ENCODE measurements at places on chromosomes 2 and 18. TPM values are rescaled to one million over a fixed set of nuclear protein-coding genes. Genes with fewer than 3 reads are reported as not detected.

DNA sequence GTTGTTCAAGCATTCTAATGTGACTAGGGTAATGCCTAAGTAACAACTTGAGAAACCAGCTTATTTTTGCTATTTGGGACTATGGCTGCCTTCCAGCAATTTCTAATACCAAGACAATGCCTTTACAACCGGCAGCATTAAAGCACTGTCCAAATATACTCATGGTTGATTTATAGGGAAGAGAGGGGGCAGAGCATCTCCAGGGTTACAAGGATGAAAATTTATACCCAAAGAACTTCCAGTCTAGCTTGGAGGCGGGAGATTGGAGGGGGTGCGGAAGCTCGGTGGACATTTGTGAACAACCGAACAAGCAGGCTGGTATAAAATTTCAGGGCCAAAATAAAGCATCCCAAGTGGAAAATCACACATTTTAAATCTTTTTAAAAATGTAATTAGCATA is 294.9 kb upstream of the STON1 start:
- H3K27me3 ChIP-seq: no peaks in the 10 kb centered on the region
- H3K36me3 ChIP-seq: no peaks in the 10 kb centered on the region
- H3K4me3 ChIP-seq: no peak overlapping the region
- no peak overlapping the region for H3K27ac ChIP-seq
- peaks cover 14% of the 10 kb centered on the region for H3K4me1 ChIP-seq

DNA sequence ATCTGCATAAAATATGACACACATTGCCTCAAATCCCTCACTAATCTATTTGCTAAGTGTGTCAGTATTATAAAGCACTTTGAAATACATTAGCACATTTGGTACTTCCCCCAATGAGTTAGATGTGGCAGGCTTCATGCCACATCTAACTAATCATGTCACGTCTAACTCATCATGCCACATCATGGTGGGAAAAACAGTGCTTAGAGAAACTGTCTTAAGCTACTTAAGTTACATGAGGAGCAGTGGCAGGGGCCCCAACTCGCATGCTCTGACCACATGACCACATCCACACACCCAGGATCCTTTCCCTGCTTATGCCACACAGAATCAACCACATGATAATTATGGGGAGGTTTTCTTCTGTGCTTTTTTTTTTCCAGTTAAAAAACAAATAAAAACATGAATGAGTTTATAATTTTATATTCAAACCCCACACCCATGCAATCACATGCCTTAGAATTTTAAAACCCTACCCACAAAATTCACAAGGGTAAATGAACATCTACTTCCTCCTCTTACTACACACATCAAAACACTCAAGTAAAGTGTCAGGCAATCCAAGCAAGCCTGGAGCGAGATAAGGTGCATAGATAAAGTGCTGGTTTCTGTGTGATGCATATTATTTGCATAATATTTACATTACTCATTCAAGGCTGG is 1.6 kb downstream of the ABCA12 start:
- no peaks in the 10 kb centered on the region for H3K36me3 ChIP-seq
- H3K4me3 ChIP-seq: no peak overlapping the region
- no peak for DNase-seq

DNA sequence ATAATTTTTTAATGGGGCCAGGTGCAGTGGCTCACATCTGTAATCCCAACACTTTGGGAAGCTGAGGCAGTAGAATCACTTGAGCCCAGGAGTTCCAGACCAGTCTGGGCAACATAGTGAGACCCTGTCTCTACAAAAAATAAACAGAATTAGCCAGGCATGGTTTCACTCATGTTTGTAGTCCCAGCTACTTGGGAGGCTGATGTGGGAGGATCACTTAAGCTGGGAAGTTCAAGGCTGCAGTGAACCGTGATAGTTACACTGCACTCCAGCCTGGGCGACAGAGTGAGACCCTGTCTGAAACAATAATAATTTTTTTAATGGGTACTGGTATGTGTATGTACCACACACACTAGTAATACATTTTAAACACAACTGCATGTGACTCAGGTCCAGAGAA is 2.4 kb downstream of the ARL6IP6 start:
- H3K36me3 ChIP-seq: peaks cover 39% of the 10 kb centered on the region
- no peak for DNase-seq
- H3K27me3 ChIP-seq: peaks cover 2% of the 10 kb centered on the region
- peaks cover 40% of the 10 kb centered on the region for H3K4me1 ChIP-seq

GRCh38 chr2:141767051-141767450 is 363.8 kb downstream of the LRP1B start:
- no peak for DNase-seq
- H3K27ac ChIP-seq: no peak overlapping the region
- H3K36me3 ChIP-seq: no peaks in the 10 kb centered on the region
- no peaks in the 10 kb centered on the region for H3K27me3 ChIP-seq
- H3K4me1 ChIP-seq: no peaks in the 10 kb centered on the region

DNA sequence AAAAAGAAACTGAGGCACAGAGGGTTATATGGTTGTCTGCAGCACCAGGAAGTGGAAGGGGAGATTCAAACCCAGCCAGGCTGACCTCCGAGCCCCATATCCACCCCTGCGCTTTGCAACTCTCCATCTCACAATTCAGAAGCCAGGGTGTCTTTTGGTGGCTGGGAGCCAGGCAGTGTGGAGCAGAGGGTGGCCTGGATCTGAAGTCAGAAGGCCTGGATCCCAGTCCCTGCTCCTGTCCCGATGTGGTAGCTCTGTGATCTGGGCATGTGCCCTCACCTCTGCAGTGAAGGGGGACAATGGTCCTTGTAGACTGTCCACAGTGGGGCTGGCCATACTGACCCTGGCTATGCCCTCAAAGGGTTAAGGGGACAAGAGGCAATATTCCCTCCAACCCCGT is 57.0 kb downstream of the CIB4 start:
- no peaks in the 10 kb centered on the region for H3K4me1 ChIP-seq
- no peak overlapping the region for H3K4me3 ChIP-seq
- H3K36me3 ChIP-seq: no peaks in the 10 kb centered on the region

DNA sequence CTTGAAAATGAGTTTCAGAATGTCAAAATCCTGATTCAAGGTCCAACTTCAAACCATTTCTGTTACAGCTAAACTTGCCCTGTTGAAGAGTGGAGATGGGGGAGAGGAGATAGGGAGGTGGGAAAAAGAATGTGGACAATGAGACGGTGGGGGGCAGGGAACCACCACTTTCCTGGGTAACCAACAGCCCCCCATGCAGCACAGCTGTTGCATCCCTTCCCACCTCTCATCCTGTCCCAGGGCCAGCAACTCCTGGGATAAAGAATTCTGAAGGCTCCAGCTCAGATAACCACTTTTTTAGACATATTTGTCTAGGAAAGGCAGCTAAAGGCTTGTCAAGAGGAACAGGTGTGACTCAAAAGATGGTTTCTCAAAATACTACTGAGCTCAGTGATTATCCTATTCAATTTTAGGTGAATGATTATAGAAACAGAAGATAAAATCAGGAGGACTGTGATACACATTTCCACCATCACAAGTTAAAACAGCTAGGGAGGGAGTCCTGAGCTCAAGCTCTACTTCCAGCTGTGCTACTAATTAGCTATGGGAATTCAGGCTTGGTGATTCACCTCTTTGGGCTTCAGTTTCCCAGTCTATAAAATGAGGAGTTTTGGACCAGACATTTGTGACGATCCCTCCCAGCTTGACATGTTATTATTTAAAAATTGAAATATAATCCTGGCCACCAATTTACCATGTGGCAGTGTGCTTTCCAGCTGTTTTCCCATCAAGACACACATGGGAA is 36.3 kb downstream of the HDHD2 start:
- H3K27ac ChIP-seq: no peak overlapping the region
- no peak for DNase-seq
- H3K27me3 ChIP-seq: no peaks in the 10 kb centered on the region
- no peaks in the 10 kb centered on the region for H3K4me1 ChIP-seq

DNA sequence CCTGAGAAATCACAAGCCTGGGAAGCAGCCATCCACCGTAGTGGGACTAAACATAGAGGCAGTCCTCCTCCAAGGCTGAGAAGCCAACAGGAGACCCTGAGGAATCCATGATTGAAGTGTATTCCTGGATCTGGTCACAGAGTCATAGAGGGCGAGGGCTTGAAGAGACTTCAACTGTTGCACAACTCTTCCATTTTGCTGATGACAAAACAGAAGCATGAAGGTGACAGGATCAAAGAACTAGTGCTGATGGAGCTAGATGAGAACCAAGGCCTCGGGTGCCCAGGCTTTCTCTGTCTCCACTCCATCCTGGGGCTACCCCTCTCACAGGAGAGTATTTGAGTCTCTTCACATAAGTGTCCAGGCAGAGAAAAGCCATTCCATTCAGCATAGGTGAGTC is 30.1 kb upstream of the RAB27B start:
- no peaks in the 10 kb centered on the region for H3K36me3 ChIP-seq
- no peaks in the 10 kb centered on the region for H3K4me1 ChIP-seq
- H3K4me3 ChIP-seq: no peak overlapping the region
- H3K27ac ChIP-seq: no peak overlapping the region

DNA sequence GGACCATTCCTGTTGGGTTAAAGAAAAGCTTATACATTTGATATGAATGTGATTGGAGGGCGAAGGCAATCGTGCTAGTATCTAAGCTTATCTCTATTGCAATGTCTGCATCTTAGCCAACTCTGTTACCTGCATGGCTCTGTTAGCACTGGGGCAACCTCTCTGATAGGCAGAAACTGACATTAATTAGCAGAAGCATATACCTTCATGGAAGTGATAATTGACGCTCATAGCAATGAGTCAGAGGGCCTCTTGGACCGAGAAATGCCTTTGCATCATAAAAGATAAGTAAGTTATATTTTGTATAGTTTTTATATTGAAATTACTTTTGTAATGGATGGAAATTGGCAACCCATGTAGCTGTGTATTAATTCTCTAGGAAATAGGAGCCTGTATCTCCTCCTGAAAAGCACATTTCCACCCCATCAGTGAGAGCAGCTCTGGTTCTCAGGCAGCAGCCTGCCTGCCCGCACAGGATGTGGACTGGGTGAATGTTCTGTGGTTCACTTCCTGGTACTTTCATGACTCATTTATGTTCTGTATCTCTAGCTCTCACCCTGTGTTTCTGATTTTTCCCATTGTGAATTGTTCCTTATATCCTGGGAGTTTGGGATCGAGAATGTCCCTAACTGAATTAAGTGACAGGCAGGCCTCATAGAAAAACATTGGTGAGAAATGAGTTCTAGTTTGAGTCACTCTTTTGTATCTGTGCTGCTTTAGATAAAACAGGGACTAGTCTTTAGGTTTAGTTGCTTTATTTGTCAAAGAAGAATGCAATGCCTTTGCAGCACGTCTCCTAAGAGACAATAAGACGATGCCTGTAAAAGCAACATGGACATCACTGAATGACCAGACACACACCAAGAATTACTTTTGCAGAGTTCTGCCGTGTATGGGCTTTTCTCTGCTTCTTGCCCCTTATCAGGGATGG is 344.9 kb downstream of the DCDC2C start:
- H3K4me3 ChIP-seq: no peak overlapping the region
- H3K27ac ChIP-seq: no peak overlapping the region
- peaks cover 1% of the 10 kb centered on the region for H3K27me3 ChIP-seq

- peaks cover 44% of the 10 kb centered on the region for H3K36me3 ChIP-seq
- peak overlapping the region; percentile 83 for H3K4me3 ChIP-seq
- peaks cover 43% of the 10 kb centered on the region for H3K4me1 ChIP-seq
These were observed 11.0 kb downstream of the NFATC1 start for GRCh38 chr18:79406708-79407107.

- no peaks in the 10 kb centered on the region for H3K27me3 ChIP-seq
- no peaks in the 10 kb centered on the region for H3K36me3 ChIP-seq
- H3K4me1 ChIP-seq: no peaks in the 10 kb centered on the region
- H3K27ac ChIP-seq: no peak overlapping the region
- no peak overlapping the region for H3K4me3 ChIP-seq
These were observed 36.6 kb upstream of the ASB1 start for GRCh38 chr2:238389988-238390589.

DNA sequence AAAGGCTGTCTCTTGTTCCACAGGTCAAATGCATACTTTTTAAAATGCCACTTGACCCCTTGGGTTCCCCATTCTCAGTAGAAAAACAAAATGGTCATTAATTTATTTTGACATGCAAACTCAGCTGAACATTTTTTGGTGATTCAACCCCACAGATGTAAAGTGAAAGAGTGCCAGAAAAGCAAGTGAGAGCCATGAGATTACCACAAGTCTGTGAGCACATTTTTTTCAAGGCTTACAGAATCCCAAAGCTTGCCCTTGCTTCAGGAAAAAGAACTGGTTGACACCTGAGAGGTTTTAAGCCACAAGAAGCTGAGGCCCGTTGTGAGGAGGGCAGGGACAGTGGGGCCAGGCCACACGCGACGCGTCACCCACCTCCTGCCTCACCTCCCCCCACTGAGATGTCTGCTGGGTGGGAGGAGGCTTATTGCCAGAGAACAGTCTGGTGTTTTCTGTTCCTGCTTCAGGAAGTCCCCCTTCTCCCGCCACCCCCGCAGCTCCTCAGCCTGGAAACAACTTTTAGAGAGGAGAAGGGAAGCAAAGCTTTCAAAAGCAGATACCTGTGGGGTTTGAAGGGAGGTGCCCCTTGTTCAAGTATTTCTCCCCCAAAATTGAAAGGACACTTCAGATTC is 70.4 kb upstream of the CYP1B1 start:
- H3K27me3 ChIP-seq: peaks cover 8% of the 10 kb centered on the region
- peak overlapping the region; percentile 5 for H3K4me3 ChIP-seq
- peak; percentile 58 for DNase-seq

DNA sequence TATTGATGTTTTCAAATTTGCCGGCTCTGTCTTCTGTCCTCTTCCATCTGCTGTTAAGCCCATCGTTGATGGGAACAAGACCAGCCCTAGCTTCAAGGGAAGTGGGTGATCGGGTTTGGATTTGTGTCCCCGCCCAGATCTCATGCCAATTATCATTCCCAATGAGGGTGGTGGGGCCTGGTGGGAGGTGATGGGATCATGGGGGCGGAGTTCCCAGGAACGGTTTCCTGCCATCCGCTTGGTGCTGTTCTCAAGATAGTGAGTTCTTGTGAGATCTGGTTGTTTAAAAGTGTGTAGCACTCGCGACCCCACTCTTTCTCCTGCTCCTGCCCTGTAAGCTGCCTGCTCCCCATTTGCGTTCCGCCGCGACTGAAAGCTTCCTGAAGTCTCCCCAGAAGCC is 9.5 kb downstream of the ASB18 start:
- no peaks in the 10 kb centered on the region for H3K4me1 ChIP-seq
- no peak overlapping the region for H3K27ac ChIP-seq
- H3K27me3 ChIP-seq: peaks cover 6% of the 10 kb centered on the region

DNA sequence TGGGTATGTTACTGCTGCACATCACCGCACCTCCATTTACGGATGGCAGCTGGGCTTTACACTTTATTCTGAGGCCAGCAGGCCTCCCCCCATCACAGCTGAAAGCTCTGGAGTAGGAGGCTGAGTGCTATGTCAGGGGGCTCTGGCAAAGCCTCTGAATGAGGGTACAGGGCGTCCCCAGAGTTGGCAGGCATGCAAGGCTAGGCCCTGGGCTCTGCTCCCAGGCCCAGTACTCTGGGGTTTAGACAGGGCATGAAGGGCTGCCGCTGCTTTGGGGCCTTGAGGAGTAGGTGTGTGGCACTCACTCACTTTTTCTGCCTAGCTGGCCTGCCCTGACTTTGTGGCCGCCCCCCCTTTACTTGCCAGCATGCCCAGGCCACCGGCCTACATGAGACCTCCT is 90.8 kb downstream of the WDSUB1 start:
- no peaks in the 10 kb centered on the region for H3K4me1 ChIP-seq
- no peaks in the 10 kb centered on the region for H3K36me3 ChIP-seq
- H3K27ac ChIP-seq: no peak overlapping the region
- H3K27me3 ChIP-seq: no peaks in the 10 kb centered on the region
- no peak for DNase-seq

The BOLL gene
- total RNA-seq: not detected

The APCDD1 gene
- total RNA-seq: not detected

The HAAO gene
- 0.26 TPM for total RNA-seq
